ENCODE measurements at places on chromosomes 2 and 18.
A peak's percentile ranks its signal among the peaks of the same experiment; 100 is the strongest.

- no peak for DNase-seq
Measured at GRCh38 chr18:8040021-8040420, 472.9 kb downstream of the PTPRM start.

GRCh38 chr2:239114119-239114581 lies 266.3 kb downstream of the TWIST2 start:
- no peak for DNase-seq

DNA sequence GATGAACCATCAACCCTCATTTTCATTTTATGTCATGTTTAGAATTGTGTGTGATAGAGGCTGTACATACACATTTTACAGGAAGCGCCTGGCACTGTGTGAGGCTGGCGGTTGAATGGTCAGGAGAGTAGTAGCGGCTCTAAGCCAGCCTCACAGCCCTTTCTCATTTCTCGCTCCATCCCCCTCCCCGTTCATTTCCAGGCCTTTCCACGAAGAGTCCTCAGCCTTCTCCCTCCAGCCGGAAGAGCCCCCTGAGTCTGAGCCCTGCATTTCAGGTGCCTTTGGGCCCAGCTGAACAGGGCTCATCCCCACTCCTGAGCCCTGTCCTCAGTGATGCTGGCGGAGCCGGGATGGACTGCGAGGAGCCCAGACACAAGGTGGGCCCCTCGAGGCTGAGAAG lies 51.8 kb downstream of the STK25 start:
- DNase-seq: no peak

DNA sequence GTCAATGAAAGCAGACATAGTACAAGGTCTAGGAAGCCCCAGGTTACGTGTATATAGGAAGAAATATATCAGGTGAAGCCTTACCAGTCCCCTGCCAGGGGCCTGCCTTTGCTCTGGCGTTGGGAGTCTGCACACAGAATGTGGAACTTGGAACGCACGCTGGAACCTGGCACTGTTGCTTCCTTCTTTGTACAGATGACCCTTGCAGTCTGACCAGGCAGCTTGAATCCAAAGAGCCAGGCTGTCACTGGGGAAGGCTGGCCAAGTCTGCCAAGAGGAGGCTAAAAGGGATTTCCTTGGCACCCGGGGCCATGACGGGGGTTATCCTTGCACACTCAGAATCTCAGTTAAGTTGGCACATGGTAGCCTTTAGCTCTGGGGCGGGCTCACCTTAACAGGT lies 39.5 kb downstream of the TMEM247 start:
- peak; percentile 25 for DNase-seq

DNA sequence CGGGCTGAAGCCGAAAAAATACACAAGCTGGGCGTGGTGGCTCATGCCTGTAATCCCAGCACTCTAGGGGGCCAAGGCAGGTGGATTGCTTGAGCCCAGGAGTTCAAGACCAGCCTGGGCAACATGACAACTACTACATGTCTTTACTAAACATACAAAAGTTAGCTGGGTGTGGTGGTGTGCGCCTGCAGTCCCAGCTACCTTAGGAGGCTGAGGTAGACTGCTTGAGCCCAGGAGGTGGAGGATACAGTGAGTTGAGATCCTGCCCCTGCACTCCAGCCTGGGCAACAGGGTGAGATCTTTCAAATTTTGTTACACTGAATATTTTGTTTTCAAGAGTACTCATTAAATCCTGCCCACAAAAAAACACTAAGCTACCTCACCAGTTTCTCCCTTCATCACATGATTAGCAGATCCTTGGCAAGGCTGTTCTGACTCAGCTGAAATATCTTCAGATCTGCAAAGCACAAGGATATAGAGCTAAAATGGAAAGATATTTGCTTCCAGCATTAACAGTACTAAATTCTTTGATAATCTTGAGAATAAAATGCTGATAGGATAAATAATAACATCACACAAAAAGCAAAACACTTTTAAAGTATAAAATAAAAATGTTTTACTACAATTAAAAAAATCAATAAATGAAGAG lies 28.2 kb upstream of the MCM6 start:
- DNase-seq: no peak
